ENCODE measurements at places on chromosomes 6 and 20.
A peak's percentile ranks its signal among the peaks of the same experiment; 100 is the strongest.

DNA sequence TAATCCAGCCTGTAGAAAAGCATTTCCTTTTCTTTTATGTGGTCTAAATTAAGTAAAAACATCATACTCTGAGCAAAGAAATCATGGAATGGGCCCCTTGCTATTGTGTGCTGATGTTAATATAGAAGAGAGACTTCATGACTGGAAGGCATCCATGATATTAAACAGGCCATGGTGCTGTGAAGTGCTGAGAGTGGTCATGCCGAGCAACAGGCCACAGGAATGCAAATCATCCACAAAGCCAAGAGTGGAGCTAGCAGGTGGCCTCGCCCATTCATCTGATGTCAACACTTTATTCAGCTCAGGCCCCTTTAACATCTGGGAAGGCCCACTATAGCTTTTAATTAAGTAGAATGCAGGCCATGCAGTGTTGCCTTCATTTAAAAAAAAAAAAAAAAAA, 115.2 kb upstream of the HMGCLL1 start:
- DNase-seq, result no peak

- peak; percentile 7 for DNase-seq
Measured at GRCh38 chr6:32609731-32610640, 20.3 kb upstream of the HLA-DRB1 start.

GRCh38 chr6:15234068-15234758, 11.7 kb upstream of the JARID2 start:
- no peak for DNase-seq

GRCh38 chr6:56570413-56571359, 72.0 kb downstream of the DST start:
- no peak for DNase-seq

DNA sequence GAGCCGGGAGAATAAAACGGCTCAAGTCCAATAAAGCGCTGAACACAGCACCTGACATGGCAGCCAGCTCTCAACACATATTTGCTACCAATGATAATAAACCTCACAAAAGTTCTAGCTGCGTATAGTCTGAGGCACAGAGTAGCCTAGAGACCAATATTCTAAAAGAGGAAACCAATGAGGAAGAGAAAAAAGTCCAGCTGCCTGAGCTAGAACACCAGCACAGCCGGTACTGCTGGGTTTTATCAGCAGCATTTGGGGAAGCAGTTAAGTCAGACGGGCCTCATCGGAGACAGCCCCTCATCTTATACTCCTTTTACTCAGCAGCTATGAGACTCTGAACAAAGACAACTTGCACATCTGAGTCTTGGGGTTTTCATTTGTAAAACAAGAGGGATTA, 2.4 kb upstream of the RTF2 start:
- DNase-seq, result no peak

DNA sequence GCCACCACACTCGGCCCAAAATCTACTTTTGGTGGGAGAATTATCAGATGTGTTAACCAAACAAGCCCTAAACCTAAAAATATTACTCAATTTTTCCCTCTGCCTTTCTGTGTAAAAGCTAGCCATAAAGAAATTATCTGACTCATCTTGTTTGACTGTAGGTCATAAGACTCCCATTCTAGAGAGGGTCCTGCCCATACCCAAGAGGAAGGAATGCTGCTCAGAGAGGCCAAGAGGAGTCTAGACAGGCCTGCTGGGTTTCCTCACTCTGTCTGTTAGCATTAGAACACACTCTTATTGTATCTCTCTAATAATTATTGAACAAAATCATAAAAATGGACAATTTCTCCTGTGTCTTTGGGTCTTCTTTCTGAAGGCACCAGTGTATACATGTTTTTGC, 26.1 kb downstream of the C6orf141 start:
- DNase-seq, result no peak

DNA sequence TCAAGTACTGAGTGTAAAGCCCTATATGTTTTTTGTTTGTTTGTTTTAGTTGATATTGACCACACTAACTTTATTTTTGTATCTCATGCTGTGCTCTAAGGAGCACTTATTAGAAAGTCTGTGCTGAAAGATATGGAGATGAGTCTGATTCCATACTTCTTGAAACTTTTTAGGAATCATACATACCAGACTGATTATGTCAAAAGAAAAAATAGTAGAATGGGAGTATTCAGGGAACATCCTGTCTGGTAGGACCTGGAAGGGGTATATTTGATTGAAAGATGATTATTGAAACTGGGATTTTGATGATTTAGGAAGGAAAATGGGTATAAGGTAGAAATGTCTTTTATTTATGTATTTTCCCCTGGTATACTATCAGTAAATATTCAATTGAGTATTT, 111.4 kb downstream of the QKI start:
- DNase-seq, result no peak

DNA sequence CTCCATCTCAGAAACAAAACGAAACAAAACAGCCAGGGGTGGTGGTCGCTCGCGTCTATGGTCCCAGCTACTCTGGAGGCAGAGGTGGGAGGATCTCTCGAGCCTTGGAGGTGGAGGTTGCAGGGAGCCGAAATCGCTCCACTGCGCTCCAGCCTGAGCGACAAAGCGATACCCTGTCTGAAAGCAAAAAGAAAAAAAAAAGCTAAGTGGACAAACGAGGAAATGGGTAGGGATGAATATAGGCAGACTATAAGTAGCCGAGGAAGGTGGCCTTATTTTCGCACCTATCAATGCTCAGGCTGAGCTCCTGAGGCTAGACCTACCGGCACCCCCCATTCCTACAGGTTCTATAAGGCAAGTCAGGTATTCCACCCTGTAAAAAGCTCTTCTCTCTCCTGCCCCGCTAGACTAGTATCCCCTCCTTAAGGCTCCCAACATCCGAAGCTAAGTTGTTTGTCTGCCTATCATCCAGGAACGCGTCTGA, 650 bp upstream of the CASP8AP2 start:
- no peak for DNase-seq

GRCh38 chr20:24598996-24599395, 129.6 kb downstream of the SYNDIG1 start:
- no peak for DNase-seq

GRCh38 chr20:8126841-8127378, 5.2 kb upstream of the PLCB1 start:
- no peak for DNase-seq

DNA sequence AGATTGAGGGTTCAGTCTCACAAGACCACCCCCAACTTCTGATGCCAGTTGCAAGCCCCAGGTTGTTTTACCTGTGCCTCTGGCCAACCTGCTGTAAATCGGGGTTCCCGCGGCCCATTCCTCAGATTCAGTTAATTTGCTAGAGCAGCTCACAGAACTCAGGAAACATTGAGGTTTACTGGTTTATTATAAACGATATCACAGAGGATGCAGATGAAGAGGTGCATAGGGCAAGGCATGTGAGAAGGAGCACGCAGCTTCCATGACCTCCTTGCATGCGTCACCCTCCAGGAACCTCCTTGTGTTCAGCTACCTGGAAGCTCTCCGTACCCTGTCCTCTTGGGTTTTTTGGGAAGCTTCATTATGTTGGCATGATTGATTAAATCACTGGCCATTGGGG, 66.0 kb upstream of the CDKAL1 start:
- DNase-seq, result no peak

- no peak for DNase-seq
Measured at GRCh38 chr20:6705106-6705766, 62.2 kb upstream of the BMP2 start.

DNA sequence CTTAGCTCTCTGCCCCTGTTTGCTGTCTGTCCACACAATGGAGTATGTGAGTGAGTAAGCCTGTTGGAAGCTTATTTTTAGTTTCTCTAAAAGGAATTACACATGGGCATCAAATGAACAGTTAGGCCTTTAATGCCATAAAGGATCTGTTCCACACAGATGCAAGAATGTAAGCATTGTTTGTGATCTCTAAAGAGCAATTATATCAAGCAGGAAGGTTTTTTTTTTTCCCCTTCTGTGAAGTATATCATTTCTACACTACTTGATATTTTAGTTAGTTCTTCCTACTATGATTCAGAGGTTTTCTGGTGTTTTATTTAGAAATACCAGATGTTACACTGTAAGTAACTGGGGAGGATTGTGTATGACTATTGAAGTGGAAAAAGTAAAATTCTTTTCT, 627.5 kb downstream of the COL12A1 start:
- no peak for DNase-seq

DNA sequence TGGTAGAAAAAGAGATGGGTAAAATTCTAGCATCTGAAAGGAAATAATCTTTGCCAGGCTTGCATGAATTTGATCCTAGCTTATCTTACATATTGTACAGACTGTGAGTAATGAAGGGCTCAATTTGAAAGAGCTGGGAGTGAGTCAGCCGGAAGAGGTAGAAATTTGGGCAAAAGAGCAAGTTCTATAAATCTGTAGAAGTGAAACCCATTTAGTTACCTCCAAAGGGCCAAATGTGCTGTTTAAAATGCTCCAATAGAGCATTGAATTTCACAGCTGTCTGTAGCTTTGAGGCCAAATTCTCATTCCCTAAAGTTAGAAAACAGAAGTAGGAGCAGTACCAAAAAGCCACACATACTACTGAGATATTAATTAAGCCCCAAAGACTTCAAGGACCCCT, 466.1 kb downstream of the BTBD3 start:
- DNase-seq, result no peak

Data from substantia nigra (tissue), 51 donors.